ENCODE measurements at places on chromosomes 6 and 20.

DNA sequence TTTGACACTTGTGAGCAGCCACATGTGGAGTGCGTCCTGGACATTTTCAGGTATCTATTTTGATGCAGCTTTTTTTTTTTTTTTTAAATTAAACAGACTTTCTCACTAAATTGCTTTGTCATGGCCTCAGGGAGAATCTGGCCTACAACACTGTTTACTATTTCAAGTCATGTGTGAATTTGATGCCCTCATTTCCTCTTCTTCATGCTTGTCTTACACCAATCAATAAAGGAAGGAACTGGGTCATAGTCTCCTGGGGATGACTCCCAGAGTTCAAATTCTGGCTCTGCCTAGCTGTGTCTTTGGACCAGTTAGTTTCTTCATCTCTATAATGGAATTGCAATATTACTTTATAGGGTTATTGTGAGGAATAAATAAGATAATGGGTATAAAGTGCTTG lies 554.1 kb downstream of the PRKN start:
- DNase-seq, result no peak

- DNase-seq, result no peak
Measured at GRCh38 chr6:138012682-138013081, 94.5 kb downstream of the PERP start.

DNA sequence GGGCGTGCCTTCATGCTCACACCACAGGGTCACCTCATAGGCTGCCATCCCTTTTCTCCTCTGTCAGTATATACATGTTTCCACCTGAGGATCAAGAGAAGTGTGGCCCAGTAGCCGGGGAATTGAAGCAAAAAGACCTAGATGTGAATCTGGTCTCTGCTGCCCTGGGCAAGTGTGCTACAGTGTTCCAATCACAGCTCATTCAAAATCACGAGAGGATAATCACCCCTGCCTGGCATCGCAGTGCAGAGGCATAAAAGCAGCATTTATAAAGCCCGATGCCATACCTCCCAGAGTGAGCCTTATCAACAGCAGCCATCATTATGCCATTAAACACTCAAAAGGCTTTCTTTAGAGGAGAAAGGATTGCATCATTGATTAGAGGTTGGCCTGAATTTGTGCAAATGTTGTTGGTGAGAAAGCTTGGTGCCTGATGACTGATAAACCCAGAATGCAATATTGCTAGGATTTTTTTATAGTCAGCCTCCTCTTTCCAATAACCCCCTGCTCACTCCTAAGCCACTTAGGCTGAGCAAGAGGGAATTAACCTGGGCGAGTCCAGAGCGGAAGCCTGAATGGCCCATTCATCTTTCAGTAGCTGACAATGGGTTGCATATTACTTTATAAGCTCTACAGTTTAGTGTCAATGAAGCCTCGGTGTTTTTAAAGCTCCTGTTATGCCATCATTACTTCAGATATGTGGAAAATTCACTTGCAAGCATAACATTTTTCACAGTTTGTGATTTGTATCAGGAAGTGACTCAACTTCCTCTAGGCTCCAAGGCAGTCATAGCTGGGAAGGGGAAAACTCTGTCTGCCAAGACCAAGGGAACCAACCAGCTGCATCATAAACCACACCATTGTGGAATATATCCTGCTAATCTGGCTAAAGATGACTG lies 92.5 kb upstream of the NXT1 start:
- no peak for DNase-seq

DNA sequence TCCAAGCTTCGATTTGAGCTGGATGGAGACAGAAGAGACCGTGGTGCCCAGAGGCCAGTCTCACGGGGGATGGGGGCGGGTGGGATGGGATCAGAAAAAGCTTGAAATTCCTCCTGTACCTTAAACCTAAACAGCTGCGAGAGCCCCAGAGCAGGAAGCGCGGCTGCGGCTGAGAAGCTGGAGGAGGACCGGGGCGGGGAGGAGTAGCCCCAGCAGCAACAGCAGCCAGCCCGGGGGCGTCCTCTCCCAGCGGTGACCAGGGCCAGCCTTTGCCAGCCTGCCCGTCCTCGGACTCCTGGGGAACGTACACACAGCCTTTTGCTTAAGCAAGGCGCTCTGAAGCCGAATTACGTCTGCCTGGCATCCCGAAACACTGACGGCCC lies 17.4 kb upstream of the PRDM13 start:
- no peak for DNase-seq

GRCh38 chr6:28875191-28875747 lies 48.5 kb downstream of the TRIM27 start:
- no peak for DNase-seq

DNA sequence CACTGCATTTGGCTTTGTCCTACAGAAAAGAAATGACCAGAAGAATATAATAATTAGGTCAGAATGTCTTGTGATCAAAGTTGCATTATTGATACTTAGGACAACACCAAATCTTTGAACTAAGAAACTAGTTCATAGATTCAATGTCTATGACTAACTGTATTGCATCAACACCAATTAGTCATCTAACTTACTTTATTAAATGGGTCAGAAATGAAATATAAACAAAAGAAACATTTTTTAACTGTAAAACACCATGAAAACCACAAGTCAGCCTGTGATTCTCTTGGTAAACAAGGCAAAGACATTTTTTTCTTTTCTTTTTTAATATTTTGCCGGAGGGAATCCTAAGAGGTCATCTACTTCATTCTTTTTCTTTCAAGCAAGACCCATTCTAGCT lies 114.1 kb upstream of the HDDC2 start:
- DNase-seq, result no peak

DNA sequence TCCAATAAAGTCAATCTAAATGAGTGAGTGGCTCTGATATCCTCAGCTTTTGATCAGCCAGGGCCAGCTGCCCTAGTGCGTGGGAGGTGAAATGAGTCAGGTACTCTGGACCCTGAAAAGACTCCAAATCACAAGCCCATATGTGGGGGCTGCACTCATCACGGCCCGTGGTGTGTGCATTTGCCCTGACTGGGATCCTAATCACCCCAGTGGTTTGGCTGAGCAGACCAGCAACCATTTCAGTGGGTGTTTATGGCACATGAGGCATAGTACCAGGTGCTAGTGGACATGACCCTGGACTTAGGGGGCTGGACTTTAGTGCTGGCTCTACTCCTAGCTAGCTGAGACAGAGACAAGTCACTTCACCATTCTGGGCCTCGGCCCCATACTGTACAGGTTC lies 39.4 kb downstream of the SCML4 start:
- DNase-seq, result no peak

DNA sequence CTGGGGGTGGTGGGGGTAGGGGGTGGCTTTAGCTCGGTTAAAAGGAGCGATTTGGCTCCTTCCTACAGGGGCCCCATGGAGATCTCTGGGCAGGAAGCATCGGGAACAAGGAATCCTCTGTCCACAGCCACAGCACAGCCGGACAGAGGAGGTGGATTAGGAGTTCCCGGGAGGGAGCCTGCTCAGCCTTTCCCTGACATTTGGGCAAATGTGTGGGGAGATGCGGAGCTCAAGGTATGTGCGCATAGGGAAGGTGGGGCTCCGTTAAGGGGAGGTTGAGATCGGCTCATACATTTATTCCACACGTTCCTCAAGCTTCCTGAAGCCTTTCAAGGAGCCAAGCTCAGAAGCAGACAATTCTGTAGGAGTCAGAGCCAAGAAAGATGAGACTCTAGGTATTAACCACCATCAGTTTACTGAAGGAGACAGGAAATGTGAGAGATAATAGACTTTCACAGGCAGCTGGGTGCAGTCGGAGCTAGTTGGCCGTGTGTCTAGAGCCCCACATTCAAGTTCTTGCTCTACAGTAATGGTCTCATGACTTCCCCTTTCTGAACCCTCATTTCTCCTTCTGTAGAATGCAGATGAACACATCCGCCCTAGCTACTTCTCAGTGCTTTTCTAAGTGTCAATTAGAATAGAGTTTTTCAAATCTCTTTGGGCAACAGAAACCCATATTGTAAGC lies 40.8 kb upstream of the EPB41L1 start:
- no peak for DNase-seq

DNA sequence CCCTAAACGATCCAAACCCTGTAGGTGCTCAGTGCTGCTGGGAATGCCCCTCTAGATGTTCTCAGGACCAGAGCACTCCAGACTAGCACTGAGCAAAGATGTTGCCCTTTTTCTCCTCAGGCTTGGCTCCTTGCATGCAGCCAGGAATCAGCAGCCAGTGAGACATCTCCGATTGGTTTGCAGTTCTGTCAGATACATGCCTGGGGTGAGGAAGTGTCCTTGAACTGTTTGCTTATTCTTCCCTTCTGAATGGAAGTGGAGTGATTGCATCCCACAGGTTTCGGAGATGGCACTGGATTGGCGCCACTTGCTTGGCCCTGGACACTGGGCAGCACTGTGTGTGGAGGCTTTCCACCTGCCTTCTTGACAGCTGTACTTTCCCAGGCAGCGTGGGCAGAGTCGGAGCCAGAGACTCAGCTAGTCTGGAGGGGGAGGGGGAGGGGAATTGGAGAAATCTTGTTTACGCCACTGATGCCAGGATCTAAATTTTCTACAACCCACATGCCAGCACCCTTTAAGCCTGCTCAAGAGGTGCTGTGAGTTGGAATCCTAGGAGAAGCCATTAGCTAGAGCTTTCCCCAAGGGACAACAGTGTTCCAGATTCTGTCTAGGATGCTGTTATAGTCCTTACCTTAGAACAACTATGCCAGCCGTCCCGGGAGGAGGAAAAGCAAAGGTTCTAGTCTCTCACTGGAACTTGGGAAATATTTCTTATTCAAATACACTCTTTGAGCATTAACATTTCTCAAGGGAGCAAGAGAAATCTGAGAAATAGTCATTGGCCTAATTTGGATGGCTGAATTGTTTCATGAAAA lies 49.2 kb upstream of the SASH1 start:
- DNase-seq, result no peak

DNA sequence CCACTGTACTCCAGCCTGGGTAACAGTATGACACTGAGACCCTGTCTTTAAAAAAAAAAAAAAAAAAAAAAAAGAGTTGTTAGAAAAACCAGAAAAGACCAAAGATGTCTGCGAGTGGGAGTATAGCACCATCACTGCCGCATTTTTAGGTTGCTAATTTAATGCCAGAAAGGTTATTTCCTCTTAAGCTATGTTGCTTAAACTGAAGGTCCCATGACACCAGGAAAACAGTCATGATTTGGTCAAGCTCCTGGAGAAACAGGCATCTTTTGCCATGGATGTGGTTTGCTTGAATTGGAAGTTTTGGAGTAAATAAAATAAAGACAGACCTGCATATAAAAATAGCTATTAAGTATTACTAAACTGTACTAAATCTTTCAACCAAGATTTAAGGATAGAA lies 68.3 kb upstream of the TNFRSF21 start:
- DNase-seq, result no peak

GRCh38 chr6:107354451-107354850 lies 104.9 kb downstream of the PDSS2 start:
- no peak for DNase-seq

DNA sequence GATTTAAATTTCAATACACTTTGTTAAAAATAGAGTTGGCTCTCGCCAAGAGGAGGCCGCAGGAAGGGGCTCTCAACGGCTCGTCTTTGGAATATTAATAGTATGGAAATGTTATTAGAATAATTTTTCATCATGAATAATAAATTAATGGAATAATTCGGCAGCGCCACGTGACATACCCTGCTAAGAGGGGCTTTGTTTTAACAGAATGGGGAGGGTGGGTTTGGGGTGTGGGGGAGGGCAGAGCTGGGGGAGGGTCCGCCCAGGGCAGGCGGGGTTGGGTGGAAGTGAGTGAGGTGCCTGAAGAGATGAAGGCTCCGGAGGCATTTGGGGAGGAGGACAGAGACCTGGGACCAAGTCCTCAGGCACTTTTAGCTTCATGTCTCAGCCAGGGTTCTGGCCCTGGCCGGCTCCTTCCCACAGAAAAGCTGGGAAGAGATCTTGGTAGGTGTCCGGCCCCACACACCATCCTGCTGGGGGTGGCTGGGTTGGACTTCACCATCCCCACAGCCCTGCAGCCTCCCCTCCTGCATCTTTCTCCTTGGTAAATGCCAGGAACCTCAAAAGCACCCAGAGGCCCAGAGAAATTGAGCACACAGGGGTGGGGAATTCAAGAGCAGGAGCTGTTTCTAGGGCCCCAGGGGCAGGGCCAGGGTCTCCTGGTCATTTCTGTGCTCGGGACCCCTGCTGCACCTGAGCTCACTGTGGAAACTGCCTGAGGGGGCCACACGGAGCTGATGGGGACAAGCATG lies 93.6 kb upstream of the BHLHE23 start:
- no peak for DNase-seq

GRCh38 chr6:127191716-127192115 lies 73.2 kb downstream of the RSPO3 start:
- DNase-seq, result no peak

GRCh38 chr6:146460941-146461340 lies 82.7 kb upstream of the RAB32 start:
- DNase-seq, result no peak

DNA sequence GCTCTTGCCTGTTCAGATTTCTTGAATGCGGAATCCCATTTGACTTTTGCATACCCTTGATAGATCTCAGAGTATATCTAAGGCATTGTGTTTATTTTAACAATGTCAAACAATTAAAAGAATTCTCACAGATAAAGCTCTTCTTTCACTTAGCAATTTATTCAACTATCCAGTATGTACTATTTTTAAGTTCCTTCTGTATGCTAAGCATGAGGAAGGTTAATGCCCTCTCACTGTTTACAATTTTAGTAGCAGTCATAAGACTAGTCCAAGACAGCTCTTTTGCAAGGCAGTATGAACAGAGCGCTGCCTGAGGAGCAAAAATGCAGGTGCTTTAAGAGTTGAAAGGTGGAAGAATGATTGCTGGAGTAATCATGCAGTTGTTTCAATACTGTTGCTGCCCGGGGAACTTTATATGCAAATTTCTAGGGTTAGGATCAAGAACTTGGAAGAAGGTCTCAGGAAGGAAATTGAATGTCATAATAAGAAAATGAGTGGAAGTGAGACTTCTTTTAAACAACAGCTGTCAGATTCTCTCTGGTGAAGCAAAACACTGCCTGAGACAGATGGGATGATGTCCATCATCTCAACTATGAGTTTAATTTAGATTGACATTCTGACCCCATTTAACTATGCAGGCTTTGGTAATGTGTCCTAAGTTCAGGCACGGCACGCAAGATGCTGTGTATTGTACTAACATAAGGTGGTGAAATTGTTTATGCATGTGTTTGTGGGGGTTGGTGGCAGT lies 1303.5 kb upstream of the CITED2 start:
- DNase-seq, result no peak

DNA sequence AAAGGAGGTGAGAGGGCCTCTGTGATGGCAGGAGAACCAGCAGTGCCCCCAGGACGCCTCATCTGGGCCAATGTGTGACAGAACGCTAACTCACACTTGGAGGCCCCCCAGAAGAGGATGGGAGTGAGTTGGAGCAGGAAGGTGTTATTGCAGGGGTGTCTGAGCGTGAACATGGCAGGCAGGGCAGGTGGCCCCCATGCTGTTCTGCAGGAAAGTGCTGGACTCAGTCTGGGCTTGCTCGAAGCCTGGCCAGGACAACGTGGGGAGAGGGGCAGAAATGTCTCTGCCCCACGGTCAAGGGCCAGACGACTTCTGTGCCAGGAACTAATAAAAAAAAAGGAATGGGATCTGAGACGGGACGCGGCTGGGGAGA lies 931 bp upstream of the EBF4 start:
- DNase-seq, result no peak

Measured in stimulated activated CD8-positive, alpha-beta memory T cell treated with anti-CD3 and anti-CD28 coated beads, Interleukin-4, amount 100 ng/mL, for 1 hour (primary cell).